ENCODE measurements at places on chromosomes 6 and 20. TPM values are rescaled to one million over a fixed set of nuclear protein-coding genes. Genes with fewer than 3 reads are reported as not detected.
A peak's percentile ranks its signal among the peaks of the same experiment; 100 is the strongest.

DNA sequence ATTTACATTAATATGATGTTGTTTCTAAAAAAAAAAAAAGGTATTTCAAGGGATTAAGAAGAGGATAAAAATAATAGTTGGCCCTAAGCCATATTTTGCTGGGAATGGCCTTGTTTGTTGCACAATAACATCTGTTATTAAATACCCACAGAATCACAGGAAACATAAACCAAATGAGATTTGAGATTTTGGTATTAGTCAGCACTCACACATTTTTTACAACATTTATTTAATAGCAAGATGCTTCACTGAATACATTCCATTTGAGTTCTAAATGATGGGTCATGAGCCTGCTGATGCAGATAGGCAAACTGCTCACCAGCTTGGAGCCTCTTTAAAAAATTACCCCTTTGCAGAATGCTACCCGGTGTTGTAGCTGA, 92.9 kb upstream of the ENPP5 start:
- DNase-seq: peak; percentile 61
- H3K27ac ChIP-seq: no peak overlapping the region
- H3K4me1 ChIP-seq: peaks cover 3% of the 10 kb centered on the region
- H3K36me3 ChIP-seq: no peaks in the 10 kb centered on the region
- H3K4me3 ChIP-seq: no peak overlapping the region

DNA sequence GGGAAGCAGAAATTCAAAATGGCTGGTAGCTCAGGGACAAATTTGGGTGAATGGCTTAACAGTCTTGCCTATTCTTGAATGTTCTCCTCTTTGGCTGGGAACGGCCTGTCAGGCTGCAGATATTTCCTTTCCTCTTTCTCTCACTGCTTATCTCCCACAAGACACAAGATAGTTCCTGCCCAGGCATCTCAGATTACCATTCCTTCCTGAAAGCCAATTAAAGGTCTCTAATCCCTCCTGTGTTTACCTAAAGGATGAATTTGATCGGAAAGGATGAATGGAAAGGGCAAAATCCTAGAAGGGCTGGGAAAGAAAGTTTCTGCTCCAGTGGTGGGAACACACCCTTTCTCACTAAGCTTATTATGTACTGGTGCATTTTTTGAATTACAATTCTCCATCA, 95.9 kb upstream of the JAG1 start:
- peak; percentile 28 for DNase-seq
- H3K36me3 ChIP-seq: no peaks in the 10 kb centered on the region
- H3K4me1 ChIP-seq: peaks cover 6% of the 10 kb centered on the region
- H3K4me3 ChIP-seq: no peak overlapping the region
- no peak overlapping the region for H3K27ac ChIP-seq
- H3K27me3 ChIP-seq: no peaks in the 10 kb centered on the region

- no peak overlapping the region for H3K27ac ChIP-seq
- no peak for DNase-seq
- no peaks in the 10 kb centered on the region for H3K36me3 ChIP-seq
- H3K4me3 ChIP-seq: no peak overlapping the region
- H3K27me3 ChIP-seq: peaks cover 2% of the 10 kb centered on the region
These were observed 180.7 kb downstream of the TBXT start for GRCh38 chr6:165986914-165987482.

CD83 gene
- total RNA-seq: 0.55 TPM

DNA sequence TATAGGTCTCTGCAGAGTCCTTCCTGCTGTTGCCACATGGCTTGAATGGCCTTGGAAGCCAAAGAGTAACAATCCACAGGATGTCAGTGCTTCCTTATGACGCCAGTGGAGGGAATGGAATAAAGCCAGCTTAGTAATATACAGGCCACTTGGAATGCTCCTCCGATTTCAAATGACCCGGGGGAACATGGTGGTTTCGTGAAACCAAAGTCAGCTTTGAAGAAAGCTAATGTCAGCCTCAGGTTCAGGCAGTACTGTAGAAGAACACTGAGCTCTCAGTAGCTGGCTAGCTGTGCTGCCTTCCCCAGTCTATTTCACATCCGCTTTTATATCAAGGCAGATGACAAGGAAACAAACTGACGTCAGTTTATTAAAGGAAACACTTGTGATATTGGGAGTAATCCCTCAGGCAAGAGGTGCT, 189.1 kb downstream of the DTNBP1 start:
- DNase-seq: peak; percentile 62
- H3K4me1 ChIP-seq: peaks cover 7% of the 10 kb centered on the region
- no peaks in the 10 kb centered on the region for H3K36me3 ChIP-seq
- no peaks in the 10 kb centered on the region for H3K27me3 ChIP-seq

GRCh38 chr6:133827766-133828165, 61.1 kb upstream of the TCF21 start:
- H3K27ac ChIP-seq: no peak overlapping the region
- H3K4me1 ChIP-seq: no peaks in the 10 kb centered on the region
- peaks cover 2% of the 10 kb centered on the region for H3K27me3 ChIP-seq
- H3K4me3 ChIP-seq: no peak overlapping the region
- no peak for DNase-seq

LRRN4 gene
- not detected for total RNA-seq

GRCh38 chr6:296151-297122, 4.2 kb downstream of the DUSP22 start:
- H3K4me1 ChIP-seq: peaks cover 40% of the 10 kb centered on the region
- H3K27ac ChIP-seq: no peak overlapping the region
- H3K36me3 ChIP-seq: no peaks in the 10 kb centered on the region
- no peak overlapping the region for H3K4me3 ChIP-seq
- no peaks in the 10 kb centered on the region for H3K27me3 ChIP-seq
- peak; percentile 63 for DNase-seq

GABRR1 gene
- not detected for total RNA-seq

- no peaks in the 10 kb centered on the region for H3K4me1 ChIP-seq
- no peak overlapping the region for H3K27ac ChIP-seq
- no peaks in the 10 kb centered on the region for H3K36me3 ChIP-seq
- H3K4me3 ChIP-seq: no peak overlapping the region
- H3K27me3 ChIP-seq: peaks cover 5% of the 10 kb centered on the region
- no peak for DNase-seq
These were observed 23.4 kb downstream of the SCML4 start for GRCh38 chr6:107800564-107801164.

SRSF12 gene
- 0.18 TPM for total RNA-seq

DNA sequence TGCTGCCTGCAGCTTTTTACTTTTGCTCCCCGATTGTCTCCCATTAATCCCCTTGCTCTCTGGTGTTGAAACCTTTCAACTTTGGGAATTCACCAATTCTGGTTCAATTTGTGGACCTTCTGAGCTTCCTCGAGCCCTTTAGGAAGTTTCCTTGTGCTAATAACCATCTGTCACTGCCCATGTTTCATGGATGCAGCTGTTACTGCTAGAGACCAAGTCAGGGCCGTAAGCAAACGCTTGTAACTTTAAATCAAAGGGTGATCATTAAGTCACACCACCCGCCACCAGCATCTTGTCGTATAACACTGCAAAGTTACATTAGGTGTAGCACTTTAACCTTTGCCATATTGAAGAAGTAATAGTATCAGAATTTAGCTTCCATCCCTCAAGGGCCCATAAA, 268.3 kb upstream of the SASH1 start:
- no peak overlapping the region for H3K27ac ChIP-seq
- H3K4me3 ChIP-seq: no peak overlapping the region
- H3K27me3 ChIP-seq: no peaks in the 10 kb centered on the region
- H3K36me3 ChIP-seq: no peaks in the 10 kb centered on the region
- H3K4me1 ChIP-seq: peaks cover 4% of the 10 kb centered on the region
- no peak for DNase-seq

GRCh38 chr6:158142789-158143188, 25.3 kb downstream of the SERAC1 start:
- no peaks in the 10 kb centered on the region for H3K4me1 ChIP-seq
- no peak overlapping the region for H3K27ac ChIP-seq
- H3K27me3 ChIP-seq: no peaks in the 10 kb centered on the region
- no peak overlapping the region for H3K4me3 ChIP-seq
- peak; percentile 39 for DNase-seq
- H3K36me3 ChIP-seq: no peaks in the 10 kb centered on the region

- no peak overlapping the region for H3K27ac ChIP-seq
- no peaks in the 10 kb centered on the region for H3K4me1 ChIP-seq
- DNase-seq: no peak
- no peak overlapping the region for H3K4me3 ChIP-seq
- H3K27me3 ChIP-seq: no peaks in the 10 kb centered on the region
These were observed 332.8 kb downstream of the BTBD9 start for GRCh38 chr6:38306931-38307330.

AHI1 gene
- 20.7 TPM for total RNA-seq

GRCh38 chr6:139062932-139063646, 34.5 kb downstream of the ABRACL start:
- H3K36me3 ChIP-seq: no peaks in the 10 kb centered on the region
- no peak overlapping the region for H3K27ac ChIP-seq
- no peaks in the 10 kb centered on the region for H3K4me1 ChIP-seq
- no peaks in the 10 kb centered on the region for H3K27me3 ChIP-seq
- no peak overlapping the region for H3K4me3 ChIP-seq
- DNase-seq: no peak

ELOVL4 gene
- total RNA-seq: 4.1 TPM

SAMD3 gene
- not detected for total RNA-seq

DNA sequence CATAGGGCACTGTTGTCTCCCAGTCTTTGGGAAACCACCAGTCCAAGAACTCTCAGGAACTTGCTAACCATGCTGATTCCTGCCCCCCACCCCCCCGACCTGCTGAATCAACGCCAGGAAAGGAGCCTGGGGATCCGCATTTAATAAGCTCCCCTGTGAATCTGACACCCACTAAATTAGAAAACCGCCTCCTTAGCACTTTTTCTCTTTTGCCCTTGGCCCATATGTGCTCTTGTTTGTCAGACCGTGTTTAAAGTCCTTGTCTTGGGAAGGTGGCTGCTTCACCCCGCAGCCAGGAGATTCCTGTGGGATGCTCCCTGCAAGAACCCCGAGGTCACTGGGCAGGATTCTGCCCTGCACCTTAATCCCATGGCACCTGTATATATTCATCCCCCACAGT, 15.7 kb upstream of the FOXP4 start:
- H3K4me3 ChIP-seq: no peak overlapping the region
- H3K36me3 ChIP-seq: no peaks in the 10 kb centered on the region
- no peaks in the 10 kb centered on the region for H3K27me3 ChIP-seq
- H3K4me1 ChIP-seq: peaks cover 13% of the 10 kb centered on the region

GRCh38 chr20:10129749-10130148, 88.9 kb upstream of the SNAP25 start:
- H3K27me3 ChIP-seq: no peaks in the 10 kb centered on the region
- no peaks in the 10 kb centered on the region for H3K4me1 ChIP-seq
- no peak overlapping the region for H3K27ac ChIP-seq

- no peaks in the 10 kb centered on the region for H3K27me3 ChIP-seq
- H3K27ac ChIP-seq: no peak overlapping the region
- no peaks in the 10 kb centered on the region for H3K36me3 ChIP-seq
- no peaks in the 10 kb centered on the region for H3K4me1 ChIP-seq
- no peak overlapping the region for H3K4me3 ChIP-seq
These were observed 713.0 kb downstream of the EPM2A start for GRCh38 chr6:145022199-145022796.

GRCh38 chr6:132929141-132929540, 114.8 kb downstream of the RPS12 start:
- no peak for DNase-seq
- H3K36me3 ChIP-seq: no peaks in the 10 kb centered on the region
- no peak overlapping the region for H3K4me3 ChIP-seq
- no peaks in the 10 kb centered on the region for H3K4me1 ChIP-seq

- no peaks in the 10 kb centered on the region for H3K4me1 ChIP-seq
- DNase-seq: no peak
- no peak overlapping the region for H3K4me3 ChIP-seq
- no peak overlapping the region for H3K27ac ChIP-seq
- peaks cover 3% of the 10 kb centered on the region for H3K27me3 ChIP-seq
- no peaks in the 10 kb centered on the region for H3K36me3 ChIP-seq
These were observed 17.8 kb upstream of the PPP1R3G start for GRCh38 chr6:5067305-5067704.

DNA sequence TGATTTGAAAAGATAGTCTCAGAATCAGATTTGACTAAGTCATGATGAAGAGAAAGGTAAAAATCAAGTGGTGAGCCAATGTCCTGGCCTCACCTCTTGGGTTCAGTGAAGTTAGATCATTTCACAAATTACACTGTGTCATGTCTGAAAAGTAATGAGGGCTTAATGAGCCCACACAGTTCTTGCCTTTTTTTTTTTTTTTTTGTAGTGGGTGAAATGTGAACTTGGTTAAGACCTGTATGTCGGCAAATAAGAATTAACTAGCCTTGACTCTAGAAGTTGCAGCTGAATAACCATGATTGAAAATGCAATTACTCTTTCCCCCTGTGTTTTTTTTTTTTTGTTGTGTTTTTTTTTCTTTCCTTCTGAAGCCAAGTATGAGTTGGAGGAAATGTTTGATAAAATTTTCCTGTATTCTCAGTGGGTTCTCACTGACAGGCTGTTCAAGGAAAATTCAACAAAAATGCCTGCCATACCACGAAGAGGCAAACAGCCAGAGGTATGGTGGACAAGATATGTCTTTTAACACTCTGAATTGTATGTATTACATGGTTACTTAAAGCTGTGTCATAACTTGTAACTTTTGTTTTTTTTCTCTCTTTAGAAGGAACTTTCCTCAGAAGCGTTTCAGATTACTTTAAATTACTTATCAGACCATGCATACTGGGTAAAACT, 135.2 kb upstream of the MLIP start:
- H3K4me1 ChIP-seq: no peaks in the 10 kb centered on the region
- H3K36me3 ChIP-seq: no peaks in the 10 kb centered on the region
- no peak overlapping the region for H3K27ac ChIP-seq

- H3K4me3 ChIP-seq: no peak overlapping the region
- peak; percentile 37 for DNase-seq
- H3K27me3 ChIP-seq: no peaks in the 10 kb centered on the region
These were observed 68.7 kb downstream of the ATRN start for GRCh38 chr20:3539311-3540107.

DNA sequence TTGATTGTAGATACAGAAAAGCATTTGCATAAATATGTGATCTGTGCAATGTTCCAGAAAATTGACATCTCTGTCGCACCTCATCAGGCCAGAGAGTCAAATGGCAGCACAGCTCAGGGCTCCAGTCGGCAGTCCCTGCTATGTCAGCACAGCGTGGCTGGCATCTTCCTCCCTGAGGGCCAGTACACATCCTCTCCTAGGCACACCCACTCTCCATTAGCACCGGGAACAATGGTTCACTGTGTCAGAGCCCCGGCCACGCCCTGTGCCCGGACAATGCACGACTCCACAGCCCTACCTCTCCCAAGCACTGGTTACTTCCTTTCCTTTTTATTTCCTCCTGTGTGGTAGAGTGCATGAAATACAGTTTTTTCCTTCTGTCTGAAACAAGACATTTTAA, 114.9 kb downstream of the FOXC1 start:
- no peak overlapping the region for H3K27ac ChIP-seq
- DNase-seq: peak; percentile 64
- H3K36me3 ChIP-seq: no peaks in the 10 kb centered on the region
- H3K27me3 ChIP-seq: no peaks in the 10 kb centered on the region

- H3K36me3 ChIP-seq: no peaks in the 10 kb centered on the region
- H3K27me3 ChIP-seq: peaks cover 2% of the 10 kb centered on the region
- DNase-seq: no peak
- no peak overlapping the region for H3K27ac ChIP-seq
- no peaks in the 10 kb centered on the region for H3K4me1 ChIP-seq
These were observed 203.8 kb downstream of the MYLK4 start for GRCh38 chr6:2546901-2547300.

All from endothelial cell of umbilical vein (primary cell).